ENCODE measurements at places on chromosomes 2 and 18. TPM values are rescaled to one million over a fixed set of nuclear protein-coding genes. Genes with fewer than 3 reads are reported as not detected.

NT5DC4 gene
- total RNA-seq: not detected

MRPL33 gene
- total RNA-seq: 33.7 TPM

MYO7B gene
- not detected for total RNA-seq

CRYBA2 gene
- total RNA-seq: not detected

ITGA4 gene
- 3.1 TPM for total RNA-seq

LRP2 gene
- under 0.01 TPM for total RNA-seq

TTC32 gene
- 8.3 TPM for total RNA-seq

ALLC gene
- not detected for total RNA-seq

KCNS3 gene
- total RNA-seq: 20.2 TPM

Data from tracheal epithelial cell (primary cell).